ENCODE measurements at places on chromosomes 12 and 14. TPM values are rescaled to one million over a fixed set of nuclear protein-coding genes. Genes with fewer than 3 reads are reported as not detected.
A peak's percentile ranks its signal among the peaks of the same experiment; 100 is the strongest.

The KRT72 gene
- total RNA-seq: 1.6 TPM

The KRT71 gene
- total RNA-seq: not detected

The MYF5 gene
- not detected for total RNA-seq

DNA sequence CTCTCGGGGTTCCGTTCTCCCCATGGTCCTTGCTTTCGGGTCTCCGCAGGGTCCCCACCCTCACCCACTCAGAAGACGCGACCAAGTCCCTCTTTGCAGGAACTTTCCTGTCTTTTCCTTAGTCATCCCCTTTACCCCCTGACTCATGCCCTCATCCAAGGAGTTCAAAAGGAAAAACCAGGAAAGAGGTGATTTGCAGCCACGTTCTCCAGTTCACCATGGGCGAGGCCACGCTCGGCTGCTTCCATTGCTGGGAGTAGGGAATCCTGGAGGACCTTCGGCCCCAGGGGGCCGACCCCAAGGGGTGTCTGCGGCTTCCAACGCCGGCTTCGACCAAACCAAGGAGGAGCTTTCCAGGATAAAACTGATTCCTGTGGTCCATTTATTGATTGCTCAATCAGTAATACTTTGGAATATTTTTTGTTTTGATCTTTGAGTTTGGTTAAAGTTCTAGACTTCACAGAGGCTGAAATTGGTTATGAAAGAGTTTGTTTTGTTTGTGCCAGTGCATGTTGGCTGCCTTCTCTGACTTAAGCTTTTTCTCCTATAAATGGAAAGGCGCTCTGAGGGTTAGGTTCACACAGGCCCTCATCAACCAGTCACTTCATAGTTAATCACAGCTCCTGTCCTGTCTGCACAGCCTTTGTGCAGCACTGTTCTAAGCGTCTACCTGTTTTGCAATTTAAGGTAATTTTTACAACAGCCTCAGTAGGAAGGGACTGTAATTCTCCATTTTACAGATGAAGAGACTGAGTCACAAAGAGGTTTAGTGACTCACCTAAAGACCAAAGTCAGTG lies 827 bp downstream of the ALDH2 start:
- DNase-seq: no peak

DNA sequence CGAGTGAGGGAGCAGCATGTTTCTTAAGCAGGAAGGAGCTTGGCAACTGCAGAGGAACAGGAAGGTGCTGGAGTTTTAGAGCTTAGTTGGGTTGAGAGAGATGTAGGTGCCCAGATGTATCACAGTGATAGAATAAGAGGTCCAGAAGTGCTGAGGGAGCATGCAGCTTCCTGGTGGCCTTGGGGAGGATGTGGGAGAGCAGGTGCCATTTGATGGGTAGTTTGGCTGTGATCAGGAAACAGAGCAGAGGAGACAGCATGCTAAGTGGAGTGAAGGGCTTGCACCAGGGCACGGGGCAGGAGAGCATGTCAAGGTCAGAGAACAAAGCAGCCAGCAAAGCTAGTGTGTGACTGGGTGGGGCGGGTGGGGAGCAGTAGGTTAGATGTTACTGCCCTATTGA lies 74.8 kb downstream of the PAPOLA start:
- no peak for DNase-seq

The DIP2B gene
- 31.0 TPM for total RNA-seq

- DNase-seq: no peak
These were observed 404.7 kb downstream of the DAD1 start for GRCh38 chr14:22184157-22184829.

DNA sequence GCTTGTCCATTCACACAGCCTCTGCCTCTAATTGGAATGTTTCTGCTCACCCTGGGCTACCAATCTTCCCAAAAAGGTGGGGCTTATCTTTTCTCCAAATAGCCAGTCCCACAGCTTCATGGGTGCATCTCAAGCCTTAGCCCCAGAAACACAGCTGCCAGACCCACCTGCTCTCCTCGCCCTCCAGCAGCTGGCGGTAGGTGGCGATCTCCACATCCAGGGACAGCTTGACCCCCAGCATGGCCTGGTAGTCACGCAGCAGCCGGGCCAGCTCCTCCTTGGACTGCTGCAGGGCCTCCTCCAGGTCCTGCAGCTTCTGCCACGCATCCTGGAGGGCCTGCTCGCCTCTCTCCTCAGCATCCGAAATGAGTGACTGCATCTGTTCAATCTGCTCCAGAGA lies 11.1 kb downstream of the KRT77 start:
- DNase-seq: no peak

DNA sequence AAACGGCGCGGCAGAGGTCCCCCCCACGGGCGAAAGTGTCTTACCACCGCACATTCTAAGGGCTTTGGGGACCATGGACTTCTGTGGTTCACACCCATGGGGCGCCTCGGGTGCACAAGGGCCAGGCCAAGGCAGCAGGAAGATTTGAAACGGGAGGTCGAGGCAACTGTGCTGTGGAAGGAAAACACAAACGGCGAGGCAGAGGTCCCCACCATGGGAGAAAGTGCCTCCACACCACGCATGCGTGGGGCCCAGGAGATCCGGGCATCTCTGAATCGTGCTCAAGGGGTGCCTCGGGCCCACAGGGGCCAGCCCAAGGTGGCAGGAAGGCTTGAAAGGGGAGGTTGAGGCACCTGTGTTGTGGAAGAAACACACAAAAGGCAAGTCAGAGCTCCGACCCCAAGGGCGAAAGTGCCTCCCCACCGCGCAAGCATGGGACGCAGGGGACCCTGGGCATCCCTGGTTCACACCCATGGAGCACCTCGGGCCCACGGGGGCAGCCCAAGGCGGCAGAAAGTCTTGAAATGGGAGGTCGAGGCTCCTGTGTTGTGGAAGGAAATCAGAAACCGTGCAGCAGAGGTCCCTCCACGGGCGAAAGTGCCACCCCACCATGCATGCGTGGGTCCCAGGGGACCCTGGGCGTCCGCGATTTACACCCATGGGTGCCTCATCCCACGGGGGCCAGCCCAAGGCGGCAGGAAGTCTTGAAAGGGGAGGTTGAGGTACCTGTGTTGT lies 371.0 kb downstream of the ALG10 start:
- peak; percentile 1 for DNase-seq

The TNFAIP2 gene
- 6.3 TPM for total RNA-seq

The KLHL33 gene
- 0.47 TPM for total RNA-seq

The ANKRD33 gene
- total RNA-seq: not detected

DNA sequence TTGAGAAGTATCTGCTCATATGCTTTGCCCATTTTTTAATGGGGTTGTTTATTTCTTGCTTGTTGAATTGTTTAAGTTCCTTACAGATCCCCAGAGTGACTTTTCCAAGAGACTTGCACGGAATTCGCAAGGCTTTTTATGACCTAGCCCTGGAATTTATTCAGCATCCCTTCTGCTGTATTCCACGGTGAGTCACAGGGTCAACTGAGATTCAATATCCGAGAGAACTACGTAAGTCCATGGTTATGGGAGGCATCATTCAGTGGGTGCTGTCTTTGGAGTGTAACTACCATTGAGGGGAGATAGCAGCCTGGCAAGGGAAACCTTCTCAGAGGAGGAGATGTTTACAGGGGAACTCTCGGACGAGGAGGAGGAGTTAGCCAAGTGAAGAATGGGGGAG lies 20.9 kb upstream of the GPRC5A start:
- no peak for DNase-seq

The AHNAK2 gene
- not detected for total RNA-seq

Data from T-helper 17 cell (primary cell).